ENCODE measurements at places on chromosomes 7 and 10. TPM values are rescaled to one million over a fixed set of nuclear protein-coding genes. Genes with fewer than 3 reads are reported as not detected.

DNA sequence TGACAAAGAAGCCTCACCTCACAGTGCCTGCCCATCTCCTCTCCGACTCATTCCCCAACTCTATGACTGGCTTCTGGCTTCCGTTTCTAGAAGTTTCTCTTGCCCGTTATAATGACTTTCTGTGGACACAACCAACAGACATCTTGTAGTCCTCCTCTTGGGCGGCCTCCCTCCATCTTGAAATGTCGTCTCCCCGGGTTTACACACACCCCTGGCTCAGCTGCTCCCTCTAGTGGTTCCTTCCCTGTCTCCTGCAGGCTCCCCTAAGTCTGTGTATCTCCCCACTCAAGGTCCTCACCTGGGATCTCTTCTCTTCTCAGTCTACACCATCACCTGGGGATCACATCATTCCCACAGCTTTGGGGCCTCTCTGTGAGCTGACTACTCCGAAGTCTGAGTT is 123.4 kb upstream of the NEBL start:
- no peaks in the 10 kb centered on the region for H3K4me1 ChIP-seq
- no peak overlapping the region for H3K4me3 ChIP-seq

Gene AKR1E2
- 3.1 TPM for polyA plus RNA-seq

DNA sequence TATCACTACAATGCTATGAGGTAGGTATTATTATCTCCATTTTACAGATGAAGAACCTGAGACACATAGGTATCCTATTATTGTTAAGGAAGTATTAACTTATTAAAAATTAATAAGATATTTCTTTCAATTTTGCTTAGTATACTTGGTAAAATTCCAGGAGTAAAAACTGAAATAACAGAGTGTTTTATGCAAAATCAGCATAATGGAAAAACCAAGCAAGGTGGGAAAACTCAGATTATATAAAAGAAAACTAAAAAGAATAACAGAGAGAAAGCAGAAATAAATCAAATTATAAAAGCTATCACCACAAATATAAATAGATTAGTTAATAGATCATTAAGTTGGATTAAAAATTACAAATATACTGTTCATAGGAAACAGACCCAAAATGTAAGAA is 82.0 kb downstream of the CPXM2 start:
- DNase-seq = no peak
- peaks cover 4% of the 10 kb centered on the region for H3K27me3 ChIP-seq
- H3K4me3 ChIP-seq = no peak overlapping the region
- H3K27ac ChIP-seq = no peak overlapping the region

- H3K27ac ChIP-seq = no peak overlapping the region
- peaks cover 7% of the 10 kb centered on the region for H3K4me1 ChIP-seq
These were observed 13.5 kb downstream of the IQCE start for GRCh38 chr7:2572101-2572842.

DNA sequence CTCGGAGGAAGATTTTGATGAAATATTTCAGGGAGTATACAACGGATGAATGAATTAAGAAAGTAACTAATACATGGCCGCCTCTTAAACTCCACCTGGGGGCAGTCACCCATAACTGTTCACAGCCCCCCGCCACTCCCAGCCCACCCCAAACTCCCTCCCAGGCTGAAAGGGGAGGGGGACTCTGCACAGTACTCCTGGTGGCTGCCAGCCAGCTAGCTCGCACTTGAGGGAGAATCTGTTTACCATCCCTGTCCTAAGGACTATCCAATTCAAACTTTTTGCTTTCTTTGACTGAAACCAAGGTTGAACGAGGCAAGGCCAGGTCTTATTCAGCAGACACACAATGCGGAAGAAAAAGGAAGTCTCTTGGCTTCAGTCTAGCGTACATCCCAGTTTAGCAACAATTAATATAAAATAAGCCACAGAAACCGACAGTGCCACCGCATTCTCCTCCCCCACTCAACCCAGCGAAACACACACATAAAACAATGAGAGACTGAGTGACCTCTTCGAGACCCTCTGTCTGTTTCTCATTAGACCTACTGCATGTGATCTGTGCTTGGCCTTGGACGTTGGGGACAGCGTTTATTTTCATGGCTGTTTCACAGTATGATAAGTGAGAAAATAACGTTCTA is 219.5 kb downstream of the GLI3 start:
- H3K27me3 ChIP-seq = no peaks in the 10 kb centered on the region
- no peak overlapping the region for H3K4me3 ChIP-seq
- peak; percentile 79 for DNase-seq
- H3K36me3 ChIP-seq = peaks cover 26% of the 10 kb centered on the region
- peaks cover 7% of the 10 kb centered on the region for H3K4me1 ChIP-seq

DNA sequence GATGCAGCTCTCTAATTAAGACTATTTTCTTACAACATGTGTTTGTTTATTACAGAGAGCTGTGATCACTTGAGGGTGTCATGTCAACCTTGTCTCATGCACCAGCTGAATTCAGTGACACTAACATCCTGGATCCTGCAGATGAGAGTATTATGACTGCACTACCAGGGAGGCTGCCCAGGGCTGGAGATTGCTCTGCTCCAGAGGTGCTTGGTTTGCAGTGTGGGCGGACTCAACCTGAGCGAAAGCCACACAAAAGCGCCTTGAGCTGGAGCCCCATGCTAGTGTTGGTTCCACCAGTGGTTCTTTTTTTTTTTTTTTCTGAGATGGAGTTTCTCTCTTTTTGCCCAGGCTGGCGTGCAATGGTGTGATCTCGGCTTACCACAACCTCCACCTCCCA is 33.8 kb upstream of the ATXN7L1 start:
- H3K27me3 ChIP-seq = no peaks in the 10 kb centered on the region
- DNase-seq = no peak
- peaks cover 2% of the 10 kb centered on the region for H3K4me1 ChIP-seq
- no peak overlapping the region for H3K4me3 ChIP-seq
- H3K27ac ChIP-seq = no peak overlapping the region
- H3K36me3 ChIP-seq = peaks cover 2% of the 10 kb centered on the region

Gene ATOH7
- 0.11 TPM for polyA plus RNA-seq

Gene AMPH
- 13.5 TPM for polyA plus RNA-seq

DNA sequence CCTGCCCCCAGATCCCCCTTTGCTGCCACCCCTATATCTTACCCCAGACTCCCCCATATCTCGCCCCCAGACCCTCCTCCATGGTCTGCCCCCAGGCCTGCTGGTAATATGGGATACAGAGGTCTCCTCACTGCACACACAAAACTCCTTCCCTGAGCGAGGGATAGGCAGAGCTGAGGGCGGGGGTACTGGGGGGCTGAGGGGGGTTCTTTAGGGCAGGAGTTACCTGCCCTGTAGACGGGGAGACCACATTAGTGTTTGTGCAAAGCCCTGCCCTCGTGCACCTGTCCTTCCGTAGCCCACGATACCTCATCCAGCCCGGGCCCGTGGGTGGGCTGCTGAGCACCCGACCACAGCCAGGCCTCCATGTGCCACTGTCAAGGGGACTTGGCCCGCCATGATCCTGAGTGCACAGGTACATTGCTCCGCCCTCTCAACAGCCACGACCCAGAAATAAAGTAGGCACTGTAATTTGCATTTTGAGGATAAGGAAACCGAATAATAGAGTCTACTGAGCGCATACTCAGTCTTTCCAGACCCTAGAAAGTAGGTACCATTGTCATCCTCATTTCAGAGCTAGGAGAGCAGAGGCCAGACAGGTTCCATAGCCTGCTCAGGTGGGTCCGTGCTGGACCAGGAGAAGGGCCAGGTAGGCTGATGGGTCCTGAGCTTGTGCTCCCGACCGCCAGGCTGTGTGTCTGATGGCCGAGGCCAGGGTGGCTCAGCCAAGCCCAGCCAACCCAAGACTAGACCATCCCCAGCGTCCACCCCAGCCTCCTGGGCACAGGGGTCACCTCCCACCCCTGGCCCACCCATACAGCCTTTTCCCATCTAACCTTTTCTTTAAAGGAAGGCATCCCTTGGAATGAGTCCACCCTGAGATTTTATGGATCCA is 115.2 kb downstream of the LHPP start:
- peaks cover 10% of the 10 kb centered on the region for H3K4me1 ChIP-seq
- no peaks in the 10 kb centered on the region for H3K27me3 ChIP-seq
- no peak overlapping the region for H3K27ac ChIP-seq
- H3K36me3 ChIP-seq = no peaks in the 10 kb centered on the region
- DNase-seq = no peak

Gene ITIH5
- polyA plus RNA-seq = 45.3 TPM

Gene NEUROD6
- polyA plus RNA-seq = 0.08 TPM

DNA sequence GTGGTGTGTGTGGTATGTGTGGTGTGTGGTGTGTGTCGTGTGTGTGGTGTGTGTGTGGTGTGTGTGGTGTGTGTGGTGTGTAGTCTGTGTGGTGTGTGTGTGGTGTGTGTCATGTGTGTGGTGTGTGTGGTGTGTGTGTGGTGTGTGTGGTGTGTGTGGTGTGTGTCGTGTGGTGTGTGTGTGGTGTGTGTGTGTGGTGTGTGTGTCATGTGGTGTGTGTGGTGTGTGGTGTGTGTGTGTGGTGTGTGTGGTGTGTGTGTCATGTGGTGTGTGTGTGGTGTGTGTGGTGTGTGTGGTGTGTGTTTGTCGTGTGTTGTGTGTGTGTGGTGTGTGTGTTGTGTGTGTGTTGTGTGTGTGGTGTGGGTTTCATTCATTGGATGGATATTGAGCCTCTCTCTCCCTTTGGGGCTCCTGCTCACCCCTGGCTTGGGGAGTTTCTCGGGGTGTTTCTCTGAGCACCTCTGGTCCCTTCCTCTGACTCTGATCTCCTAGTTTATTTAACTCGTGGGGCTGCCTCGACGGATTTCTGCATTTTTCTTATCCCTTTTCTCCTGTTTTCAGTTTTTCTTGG is 145.8 kb downstream of the DNAJB6 start:
- no peak for DNase-seq
- H3K27me3 ChIP-seq = peaks cover 9% of the 10 kb centered on the region
- no peaks in the 10 kb centered on the region for H3K36me3 ChIP-seq
- H3K4me1 ChIP-seq = no peaks in the 10 kb centered on the region
- no peak overlapping the region for H3K4me3 ChIP-seq

Gene RBP3
- polyA plus RNA-seq = 0.04 TPM

DNA sequence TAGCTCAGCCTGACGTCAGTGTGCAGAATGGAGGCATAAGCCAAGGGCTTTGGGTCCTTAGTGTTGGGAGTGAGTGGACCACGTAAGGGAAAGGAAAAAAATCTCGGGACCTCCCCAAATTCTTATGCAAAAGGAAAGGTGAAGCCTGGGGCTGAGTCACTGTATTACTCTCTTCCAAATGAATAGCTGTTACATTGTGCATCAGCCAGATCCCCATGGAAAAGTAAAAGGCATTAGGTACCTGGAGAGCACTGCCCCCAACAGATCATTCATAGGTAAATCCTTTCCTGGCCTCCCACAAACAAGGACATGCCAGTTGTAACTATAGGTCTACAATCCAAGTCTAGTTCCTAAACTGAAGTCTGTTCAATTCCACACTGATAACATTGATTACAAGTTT is 170.5 kb downstream of the C1GALT1 start:
- no peaks in the 10 kb centered on the region for H3K4me1 ChIP-seq
- no peaks in the 10 kb centered on the region for H3K36me3 ChIP-seq
- H3K27me3 ChIP-seq = no peaks in the 10 kb centered on the region
- H3K4me3 ChIP-seq = no peak overlapping the region
- H3K27ac ChIP-seq = no peak overlapping the region

Gene CALHM3
- 0.13 TPM for polyA plus RNA-seq

Gene SH2B2
- polyA plus RNA-seq = 11.3 TPM

DNA sequence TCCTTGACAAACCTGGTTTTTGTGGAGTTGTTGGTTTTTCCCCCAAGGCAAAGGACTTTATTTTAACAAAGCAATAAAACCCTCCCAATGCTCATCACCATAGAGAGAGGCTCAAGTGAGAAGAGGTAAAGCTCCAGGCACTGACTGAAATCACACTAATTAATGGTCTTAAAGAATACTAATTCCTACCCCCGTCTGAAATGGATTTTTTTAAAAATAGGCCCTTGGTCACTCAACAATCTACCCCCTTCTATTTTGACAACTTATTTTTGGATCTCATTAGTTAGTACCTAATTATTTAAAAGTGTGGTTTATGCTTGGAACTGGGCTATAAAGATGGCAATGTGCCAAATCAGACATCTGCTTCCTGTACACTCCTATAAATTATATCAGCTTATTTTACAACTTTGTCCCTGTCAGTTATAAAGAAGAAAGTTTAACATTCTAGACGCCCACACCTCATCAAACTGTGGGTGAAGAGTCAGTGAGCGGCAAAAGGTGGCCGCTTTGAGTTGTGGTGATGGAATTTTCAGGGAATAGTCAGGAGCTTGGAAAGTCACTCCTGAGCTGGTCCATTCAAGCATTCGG is 10.6 kb downstream of the GLI3 start:
- no peak for DNase-seq
- peaks cover 28% of the 10 kb centered on the region for H3K4me1 ChIP-seq
- H3K27me3 ChIP-seq = peaks cover 3% of the 10 kb centered on the region
- peaks cover 6% of the 10 kb centered on the region for H3K36me3 ChIP-seq

DNA sequence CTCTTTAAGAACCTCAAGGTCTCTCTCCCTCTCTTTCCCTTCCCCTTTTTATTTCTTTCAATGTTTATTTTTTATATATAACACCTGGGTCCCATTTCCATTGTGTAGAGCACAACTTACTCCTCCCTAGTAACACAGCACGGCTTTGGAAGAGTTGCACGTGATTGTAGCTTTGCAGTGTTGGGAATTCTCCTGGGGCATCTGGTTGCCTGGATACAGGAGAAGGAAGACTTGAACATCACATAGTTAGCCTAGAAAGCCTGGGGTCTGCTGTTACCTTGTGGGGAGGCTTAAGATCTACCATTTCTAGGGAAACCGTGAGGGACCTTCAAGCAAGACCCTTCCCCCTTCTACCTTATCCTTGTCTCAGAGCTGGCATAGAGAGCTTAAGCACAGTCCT is 41.1 kb upstream of the NFKB2 start:
- H3K4me3 ChIP-seq = no peak overlapping the region
- H3K4me1 ChIP-seq = no peaks in the 10 kb centered on the region
- no peak overlapping the region for H3K27ac ChIP-seq
- H3K27me3 ChIP-seq = no peaks in the 10 kb centered on the region

DNA sequence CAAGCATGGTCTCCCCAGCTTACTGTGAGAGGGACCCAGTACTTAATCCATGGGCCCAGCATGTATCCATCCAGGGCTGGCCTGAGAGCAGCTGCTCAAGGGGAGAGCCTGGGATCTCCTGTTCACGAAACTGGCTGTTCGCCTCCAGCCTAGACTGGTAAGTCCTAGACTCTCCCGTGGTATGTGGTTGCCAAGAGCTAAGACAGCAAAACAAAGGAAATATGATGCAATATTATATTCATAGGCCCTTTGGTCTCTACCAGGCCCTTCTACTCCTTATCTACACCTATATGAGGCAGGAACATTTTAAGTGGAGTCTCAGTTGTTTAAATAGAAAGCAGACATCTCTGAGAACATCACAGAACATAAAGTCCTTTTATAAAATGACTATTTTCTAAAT is 28.9 kb upstream of the STK17A start:
- peaks cover 4% of the 10 kb centered on the region for H3K4me1 ChIP-seq
- no peak overlapping the region for H3K27ac ChIP-seq
- H3K4me3 ChIP-seq = no peak overlapping the region
- peak; percentile 19 for DNase-seq

Gene PHYHIPL
- polyA plus RNA-seq = 1.9 TPM
